Activated T-cell treated with anti-CD3 and anti-CD28 coated beads, Interleukin-2, amount 50 U/mL, for 1 hour (primary cell): ENCODE measurements at places on chromosomes 4 and X.
A peak's percentile ranks its signal among the peaks of the same experiment; 100 is the strongest.

DNA sequence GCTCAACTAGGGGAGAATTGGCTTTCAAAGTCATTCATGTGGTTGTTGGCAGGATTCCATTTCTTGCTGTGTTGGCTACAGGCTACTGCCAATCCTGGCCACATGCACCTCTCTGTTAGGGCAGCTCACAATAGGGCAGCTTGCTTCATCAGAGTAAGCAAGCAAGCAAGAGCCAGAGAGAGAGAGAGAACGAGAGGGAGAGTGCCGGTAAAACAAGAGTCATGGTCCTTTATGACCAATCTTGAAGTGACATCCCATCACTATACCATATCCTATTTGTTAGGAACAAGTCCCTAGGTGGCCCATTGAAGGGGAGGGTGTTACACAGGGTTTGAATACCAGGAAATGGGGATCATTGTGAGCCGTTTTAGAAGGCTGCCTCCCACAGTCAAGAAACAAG lies 33.0 kb upstream of the TLR2 start:
- DNase-seq, result no peak

DNA sequence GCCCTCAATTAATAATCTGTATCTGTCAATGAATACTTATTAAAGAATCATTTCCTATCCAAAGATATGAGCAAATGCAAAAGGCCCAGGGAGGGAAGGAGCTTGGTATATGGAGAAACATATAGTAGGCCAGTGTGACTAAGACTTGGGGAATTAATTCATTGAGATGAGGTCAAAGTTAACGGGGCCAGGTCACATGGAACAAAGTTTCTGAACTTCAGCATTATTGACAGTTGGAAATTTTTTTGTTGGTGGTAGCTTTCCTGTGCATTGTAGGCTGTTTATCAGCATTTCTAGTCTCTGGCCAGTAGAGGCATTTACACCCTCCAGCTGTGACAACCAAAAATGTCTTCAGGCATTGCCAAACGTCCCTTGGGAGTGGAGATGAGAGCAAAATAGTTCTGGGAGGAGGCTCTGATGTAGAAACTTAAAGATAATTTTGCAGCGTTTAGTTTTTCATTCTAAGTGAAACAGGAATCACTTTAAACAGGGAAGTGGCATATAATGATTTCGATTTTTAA lies 202.0 kb downstream of the SLC4A4 start:
- DNase-seq, result no peak

DNA sequence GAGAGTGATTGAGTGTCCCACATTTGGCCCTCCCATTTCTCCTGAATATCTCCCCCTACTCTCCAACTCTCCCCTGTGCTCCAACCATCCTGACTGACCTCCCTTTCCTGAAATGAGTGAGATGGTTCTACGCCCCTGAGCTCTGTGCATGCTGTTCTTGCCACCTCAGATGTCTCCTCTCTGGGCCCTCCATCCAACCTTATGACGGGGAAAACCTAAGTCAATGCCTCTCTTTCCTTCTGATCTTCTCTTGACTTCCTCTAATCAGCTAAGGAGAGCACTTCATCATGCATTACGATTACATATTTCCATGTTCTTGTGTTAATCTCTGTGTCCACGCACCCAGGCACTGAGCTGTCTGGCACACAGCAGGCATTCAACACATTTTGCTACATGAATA lies 1.1 kb upstream of the TNIP3 start:
- no peak for DNase-seq

GRCh38 chr4:1832690-1833089 lies 23.3 kb downstream of the LETM1 start:
- no peak for DNase-seq

DNA sequence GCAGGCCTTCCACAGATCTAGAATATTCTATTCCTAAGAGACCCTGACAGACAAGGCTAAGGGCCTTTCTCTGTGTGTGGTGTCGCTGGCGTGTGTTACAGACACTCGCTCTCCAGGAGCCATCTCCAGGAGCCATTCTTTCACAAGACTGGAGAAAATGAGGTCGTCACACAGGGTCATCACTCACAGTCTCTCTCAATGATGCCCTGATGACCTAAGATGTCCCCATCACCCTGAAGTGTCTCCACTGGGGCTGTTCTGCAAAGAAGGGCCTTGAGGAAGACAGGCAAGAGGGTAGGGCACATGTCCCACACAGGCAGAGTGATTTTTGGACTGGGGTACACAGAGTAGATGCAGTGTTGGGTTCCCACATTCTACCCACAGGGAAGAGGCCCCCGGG lies 34.7 kb downstream of the ZFYVE28 start:
- DNase-seq, result no peak

DNA sequence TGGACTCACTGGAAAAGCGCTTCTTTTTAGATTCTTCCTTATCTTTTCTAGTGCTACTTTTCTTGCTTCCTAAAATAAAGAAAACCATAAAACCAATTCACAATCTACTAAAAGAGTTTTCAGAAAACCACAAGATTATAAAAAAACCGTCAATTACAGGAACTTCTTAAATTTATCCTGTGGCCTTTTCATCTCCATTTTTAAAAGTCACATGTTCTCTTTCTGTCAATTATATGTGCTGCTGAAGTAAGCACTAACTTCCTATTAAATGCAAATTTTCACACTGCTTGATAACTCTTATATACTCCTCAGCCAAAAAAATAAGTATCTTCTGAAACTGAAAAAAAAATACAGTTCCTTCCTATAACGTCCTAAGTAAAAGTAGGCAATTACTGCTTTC lies 32.8 kb downstream of the CENPC start:
- no peak for DNase-seq

DNA sequence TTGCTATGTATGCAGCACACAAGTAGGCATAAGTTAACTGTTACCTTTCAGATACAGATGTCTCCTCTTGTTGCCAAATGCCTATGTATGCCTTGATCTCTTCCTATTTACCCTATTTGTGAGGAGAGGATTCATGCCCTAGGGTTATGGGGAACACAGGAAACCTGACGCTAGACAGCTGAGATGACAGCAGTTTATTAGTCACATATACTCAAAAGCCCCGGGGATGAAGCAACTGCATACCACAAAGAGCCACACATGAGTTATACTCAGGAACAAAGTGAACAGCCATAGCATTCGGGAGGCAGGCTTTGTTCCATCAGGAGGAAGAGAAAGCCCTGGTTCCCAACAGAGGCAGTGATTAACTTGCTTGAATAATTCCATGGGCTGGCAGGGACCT lies 1011.7 kb upstream of the PCDH7 start:
- DNase-seq, result no peak

DNA sequence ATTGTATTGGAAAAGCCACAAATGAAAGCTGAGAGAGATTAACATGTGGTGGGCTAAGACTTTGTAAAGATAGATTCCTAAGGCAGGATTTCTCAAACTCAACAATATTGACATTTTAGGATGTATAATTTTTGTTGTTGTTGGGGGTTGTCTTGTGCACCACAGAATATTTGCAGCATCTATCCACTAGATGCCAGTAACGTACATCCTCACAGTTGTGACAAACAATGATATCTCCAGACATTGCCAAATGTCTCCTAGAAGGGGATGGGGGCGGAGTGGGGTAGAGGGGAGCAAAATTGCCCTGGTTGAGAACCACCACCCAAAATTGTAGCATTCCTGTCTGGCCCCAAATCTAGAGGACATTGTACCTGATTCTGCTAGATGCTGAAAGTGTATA lies 14.7 kb upstream of the CBR4 start:
- DNase-seq, result no peak

DNA sequence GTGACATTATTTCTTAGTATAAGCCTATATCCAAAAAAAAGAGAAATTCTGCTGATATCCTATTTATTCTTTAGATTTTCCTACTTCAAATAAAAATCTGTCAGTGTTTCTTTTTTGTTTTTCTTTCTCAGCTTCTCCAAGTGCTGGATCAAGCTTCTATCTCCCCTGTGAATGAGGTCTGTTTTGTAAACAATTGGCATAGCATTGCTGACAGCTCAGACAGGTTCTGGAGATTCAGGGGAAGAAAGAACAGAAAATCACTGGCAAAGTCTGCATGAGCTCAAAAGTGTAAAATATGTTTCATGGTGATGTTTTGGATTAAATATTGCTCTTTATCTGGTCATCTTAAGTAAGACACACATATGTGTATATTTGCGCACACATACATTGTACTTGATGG lies 492.0 kb upstream of the IGFBP7 start:
- DNase-seq, result no peak

GRCh38 chr4:32133141-32133540 lies 1413.0 kb downstream of the PCDH7 start:
- DNase-seq, result no peak

DNA sequence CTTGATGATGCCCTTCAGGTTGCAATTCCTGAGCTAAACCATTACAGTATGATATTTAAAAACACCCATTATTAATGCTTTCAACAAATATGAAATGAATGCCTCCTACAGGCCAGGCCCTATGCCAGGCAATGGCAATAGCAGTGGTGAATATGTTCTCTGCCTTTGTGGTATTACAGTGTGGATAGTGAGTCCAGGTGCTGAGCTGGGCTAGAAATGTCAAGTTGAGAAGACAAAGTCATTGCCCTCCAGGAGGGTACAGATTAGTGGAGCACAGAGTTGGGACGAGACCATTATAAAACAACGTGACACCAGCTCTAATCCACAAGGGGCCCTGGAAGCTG lies 81.9 kb downstream of the RBM47 start:
- DNase-seq, result no peak

DNA sequence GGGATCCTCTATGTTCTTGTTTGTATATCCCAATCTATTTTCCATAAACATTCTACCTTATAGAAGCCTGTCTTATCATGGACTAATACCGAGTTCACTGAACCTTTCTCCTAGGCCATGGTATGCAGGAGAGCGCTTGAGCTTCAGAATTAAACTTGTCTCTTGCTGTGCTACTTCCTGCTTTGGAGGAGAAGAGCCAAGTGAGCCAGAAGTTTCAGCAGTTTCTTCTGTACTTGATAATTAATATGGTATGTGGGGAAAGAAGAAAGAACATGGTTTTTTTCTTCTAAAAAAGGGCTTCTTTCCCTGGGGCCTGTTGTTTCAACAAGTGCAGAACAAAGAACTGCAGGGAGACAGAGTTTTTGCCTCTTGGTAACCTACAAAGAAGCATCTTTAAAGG lies 172.8 kb downstream of the ATG4A start:
- no peak for DNase-seq

- DNase-seq, result no peak
Measured at GRCh38 chr4:78099058-78099457, 41.9 kb downstream of the FRAS1 start.

GRCh38 chr4:39609454-39609931 lies 29.2 kb downstream of the SMIM14 start:
- no peak for DNase-seq

GRCh38 chrX:133670383-133670782 lies 255.1 kb upstream of the GPC4 start:
- no peak for DNase-seq

DNA sequence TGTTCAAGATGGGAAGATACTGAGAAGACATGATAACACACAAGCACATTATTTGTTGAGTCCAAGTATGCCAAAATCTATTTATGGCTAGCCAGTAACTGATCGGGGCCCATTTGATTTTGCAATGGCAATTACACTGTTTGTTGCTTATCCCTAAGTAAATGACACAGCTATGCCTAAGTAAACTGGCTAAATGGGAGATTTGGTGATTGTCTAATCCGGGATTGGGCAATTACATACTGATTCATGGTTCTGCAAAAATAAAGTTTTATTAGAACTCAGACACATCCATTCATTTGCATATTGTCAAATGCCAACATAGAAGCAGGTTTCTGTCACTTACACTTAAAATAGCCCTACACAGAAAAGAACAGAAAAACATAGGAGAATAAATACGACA lies 140.2 kb upstream of the TBL1X start:
- no peak for DNase-seq

- DNase-seq, result no peak
Measured at GRCh38 chrX:13091111-13091765, 46.8 kb upstream of the FAM9C start.

- DNase-seq, result no peak
Measured at GRCh38 chrX:136779346-136779781, 1.4 kb downstream of the ARHGEF6 start.

DNA sequence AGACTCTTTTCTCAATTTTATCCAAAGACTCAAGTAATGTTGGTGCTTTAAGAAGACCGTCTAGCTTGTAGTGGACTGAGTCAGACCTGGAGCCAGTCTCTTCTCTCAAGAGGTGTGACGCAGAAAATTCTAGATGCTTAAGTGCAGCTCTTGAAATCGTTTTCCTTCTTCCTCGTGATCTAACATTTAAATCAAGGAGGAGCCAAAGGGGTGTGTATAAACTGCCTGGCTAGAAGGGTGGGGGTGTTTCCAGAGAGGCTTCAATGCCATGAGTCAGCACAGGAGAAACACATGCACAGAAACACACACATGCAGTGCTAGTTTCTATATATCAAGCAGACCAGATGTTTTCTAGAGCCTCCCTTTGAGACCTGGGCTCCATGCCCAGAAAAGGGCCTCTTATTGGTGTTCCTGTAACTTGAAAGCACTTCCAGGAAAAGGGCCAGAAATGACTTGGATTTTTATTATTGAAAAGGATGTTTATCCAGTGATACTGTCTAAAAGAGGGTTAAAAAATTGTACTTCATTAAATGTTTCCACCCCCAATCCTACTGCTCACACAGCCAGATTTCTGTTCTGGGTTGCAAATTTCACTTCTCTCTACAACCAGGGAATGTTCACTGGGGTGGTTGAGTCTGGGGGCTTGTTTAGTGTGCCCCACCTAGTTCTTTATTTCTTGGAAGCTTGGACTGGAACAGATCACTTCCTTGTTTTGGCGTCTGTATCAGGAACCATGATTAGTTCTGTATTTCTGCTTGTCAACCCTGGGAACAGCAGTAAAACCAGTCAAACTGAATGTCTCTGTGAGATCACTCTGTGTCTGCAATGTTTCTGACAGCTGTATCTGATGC lies at the start of gene CLIC2:
TSS of gene CLIC2 (minus strand) at position 129 of the 851 bp plus-strand sequence. CDS start 187 bp downstream, outside the sequence.
- DNase-seq, result no peak

GRCh38 chrX:53440621-53441517 lies 6.7 kb upstream of the HSD17B10 start:
- DNase-seq, result peak; percentile 36

DNA sequence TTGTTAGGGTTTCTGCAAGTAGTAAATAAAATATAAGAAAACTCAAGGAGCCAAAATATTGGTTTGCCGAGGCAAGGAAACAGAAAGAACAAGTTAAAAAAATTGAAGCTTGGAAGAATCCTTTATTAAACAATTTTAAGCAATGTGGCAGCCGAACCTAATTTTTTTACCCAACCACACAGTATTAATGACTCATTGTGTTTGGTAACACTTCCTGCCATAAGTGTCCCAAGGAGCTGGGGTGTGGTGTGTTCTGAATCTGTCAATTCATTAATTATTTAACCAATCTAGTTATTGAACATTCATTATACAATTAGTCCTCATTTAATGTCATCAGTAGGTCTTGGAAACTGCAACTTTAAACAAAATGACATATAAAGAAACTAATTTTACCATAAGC lies 19.3 kb upstream of the CPE start:
- no peak for DNase-seq

DNA sequence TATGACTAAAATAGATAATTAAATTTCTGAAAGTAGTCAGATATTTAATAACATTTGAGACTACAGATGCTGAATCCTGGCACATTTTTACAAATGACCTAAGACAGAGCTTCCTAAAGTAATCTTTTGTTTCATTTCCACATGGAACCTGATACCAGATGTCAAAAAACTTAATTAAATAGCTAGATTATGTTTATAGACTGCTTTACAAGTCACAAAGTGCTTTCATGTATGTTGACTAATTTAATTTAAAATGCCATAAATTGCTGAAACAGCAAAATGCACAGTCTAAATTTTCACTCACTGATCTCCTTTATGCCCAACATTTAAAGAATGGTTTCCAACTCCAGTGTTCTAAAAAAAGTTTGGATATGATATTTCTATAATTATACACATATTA lies 299.1 kb upstream of the TBX22 start:
- no peak for DNase-seq
